ENCODE measurements at places on chromosomes 6 and 20.
A peak's percentile ranks its signal among the peaks of the same experiment; 100 is the strongest.

- DNase-seq = no peak
These were observed 335.3 kb upstream of the NRSN1 start for GRCh38 chr6:23790756-23791155.

GRCh38 chr6:26328265-26328844 is 36.6 kb upstream of the BTN3A2 start:
- DNase-seq = no peak

DNA sequence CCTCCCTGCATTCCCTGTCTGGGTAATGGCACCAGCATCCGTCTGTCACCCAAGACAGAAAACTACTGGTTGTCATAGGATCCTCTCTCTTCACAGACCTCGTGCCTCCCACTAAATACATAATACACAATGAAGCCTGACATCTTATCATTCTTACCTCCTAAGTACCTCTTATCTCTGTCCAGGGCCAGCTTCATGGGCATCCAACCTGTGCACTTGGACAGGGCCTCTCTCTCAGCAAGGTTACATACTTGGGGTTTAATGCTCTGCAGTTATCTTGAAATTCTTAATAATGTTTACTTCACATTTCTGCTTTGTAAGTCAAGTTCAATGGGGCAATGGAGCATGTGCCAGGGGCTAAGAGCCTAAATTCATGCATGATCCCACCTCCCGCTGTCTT is 30.8 kb upstream of the KLHL31 start:
- no peak for DNase-seq

- no peak for DNase-seq
These were observed 107.1 kb upstream of the BACH2 start for GRCh38 chr6:90403489-90404381.

GRCh38 chr20:1718604-1719384 is 61.2 kb upstream of the SIRPG start:
- no peak for DNase-seq

GRCh38 chr20:61123751-61124368 is 128.2 kb upstream of the CDH4 start:
- DNase-seq = no peak

DNA sequence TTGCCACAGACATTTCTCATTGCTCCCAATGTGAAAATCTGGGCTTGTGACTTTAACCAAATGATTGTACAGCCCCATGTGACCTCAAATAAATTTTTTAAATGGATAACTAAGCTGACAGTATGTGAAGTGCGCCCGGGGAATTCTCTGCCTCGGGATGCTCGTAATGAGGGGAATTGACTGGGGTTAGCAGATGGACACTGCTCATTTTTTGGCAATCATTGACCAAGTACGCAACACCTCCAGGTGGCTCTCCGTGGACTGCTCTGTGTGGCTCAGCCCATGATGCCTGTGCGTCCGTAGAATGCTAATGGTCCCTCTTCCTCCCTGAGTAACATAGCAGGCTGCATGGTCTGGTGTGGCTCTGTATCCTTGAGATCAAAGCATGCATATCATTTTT is 42.4 kb downstream of the FARS2 start:
- no peak for DNase-seq

GRCh38 chr6:39040080-39040673 is 8.4 kb upstream of the GLP1R start:
- DNase-seq = no peak

GRCh38 chr20:7505835-7506221 is 434.4 kb downstream of the HAO1 start:
- DNase-seq = no peak

DNA sequence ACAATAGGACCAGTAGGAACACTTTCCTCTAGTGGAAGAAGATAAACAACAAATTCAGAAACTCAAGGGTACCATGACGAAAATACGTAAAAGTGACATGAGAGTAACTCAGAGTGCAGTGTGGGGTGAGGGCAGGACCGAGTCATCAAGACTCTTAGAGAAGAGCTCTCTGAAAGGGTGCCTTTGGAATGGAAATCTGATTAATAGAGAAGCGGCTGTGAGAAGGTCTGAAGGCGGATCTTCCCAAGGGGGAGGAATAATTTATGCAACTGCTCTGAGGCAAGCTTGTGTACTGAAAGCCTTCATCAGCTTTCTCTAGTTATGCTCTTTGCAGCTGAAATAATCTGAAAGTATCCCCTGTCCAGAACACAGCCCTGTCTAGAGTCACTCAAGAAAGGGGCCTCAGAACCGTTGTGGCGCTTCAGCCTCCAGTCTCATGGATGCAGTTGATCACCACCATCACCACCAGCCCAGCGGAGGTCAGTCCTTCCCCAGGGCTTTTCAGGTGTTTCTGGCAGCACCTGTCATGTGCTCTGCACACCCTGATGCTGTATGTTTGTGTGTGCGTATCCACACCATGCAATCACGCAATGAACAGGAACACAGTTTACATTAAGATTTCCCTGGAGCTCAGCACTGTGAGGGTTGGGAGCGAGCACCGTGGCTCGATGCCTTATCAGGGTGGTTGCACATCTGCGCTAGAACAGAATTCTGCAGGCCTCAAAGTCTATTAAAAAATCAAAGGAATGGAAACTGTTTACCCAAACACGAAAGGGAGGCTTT is 396.5 kb downstream of the SMOC2 start:
- DNase-seq = no peak

- no peak for DNase-seq
These were observed 282.7 kb downstream of the EYA4 start for GRCh38 chr6:133523816-133524215.

DNA sequence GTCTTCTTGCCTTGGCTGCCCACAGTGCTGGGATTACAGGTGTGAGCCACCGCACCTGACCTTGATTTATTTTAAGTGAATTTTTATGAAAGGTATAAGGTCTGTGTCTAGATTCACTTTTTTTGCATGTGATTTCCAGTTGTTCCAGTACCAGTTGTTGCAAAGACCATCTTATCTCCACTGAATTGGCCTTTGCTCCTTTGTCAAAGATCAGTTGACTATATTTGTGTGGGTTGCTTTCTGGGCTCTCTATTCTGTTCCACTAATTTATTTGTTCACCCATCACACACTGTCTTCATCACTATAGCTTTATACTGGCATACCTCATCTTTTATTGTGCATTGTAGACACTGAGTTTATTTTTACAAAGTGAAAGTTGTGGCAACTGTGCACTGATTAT is 56.3 kb downstream of the ANKS1A start:
- no peak for DNase-seq

DNA sequence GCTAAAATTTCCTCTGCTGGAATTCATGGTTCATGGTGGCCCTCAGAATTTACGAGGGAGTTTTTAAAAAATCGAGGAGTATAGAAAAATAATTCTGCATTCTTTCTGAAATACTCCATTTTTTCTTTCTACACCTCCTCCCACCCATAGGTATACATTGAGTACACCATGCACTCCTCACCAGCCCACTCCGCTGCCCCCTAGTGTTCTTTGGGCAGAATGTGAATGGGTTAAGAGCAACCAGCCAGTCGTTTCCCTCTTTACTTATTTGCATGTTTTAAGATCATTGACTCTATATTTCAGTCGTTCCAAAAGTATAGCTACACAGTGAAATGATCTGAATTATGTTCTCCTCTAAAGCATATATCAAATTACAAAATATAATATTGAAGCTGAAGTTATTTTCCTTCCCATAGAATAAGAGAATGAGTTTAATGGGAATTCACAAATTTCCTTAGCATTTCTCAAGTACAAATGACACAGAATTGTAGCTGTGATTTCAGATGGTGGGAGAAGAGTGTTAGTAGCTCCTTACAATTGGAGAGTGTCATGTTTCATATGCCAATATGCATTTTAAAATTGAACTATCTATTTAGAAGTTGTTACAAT is 977.7 kb upstream of the SLC35B3 start:
- peak; percentile 6 for DNase-seq

DNA sequence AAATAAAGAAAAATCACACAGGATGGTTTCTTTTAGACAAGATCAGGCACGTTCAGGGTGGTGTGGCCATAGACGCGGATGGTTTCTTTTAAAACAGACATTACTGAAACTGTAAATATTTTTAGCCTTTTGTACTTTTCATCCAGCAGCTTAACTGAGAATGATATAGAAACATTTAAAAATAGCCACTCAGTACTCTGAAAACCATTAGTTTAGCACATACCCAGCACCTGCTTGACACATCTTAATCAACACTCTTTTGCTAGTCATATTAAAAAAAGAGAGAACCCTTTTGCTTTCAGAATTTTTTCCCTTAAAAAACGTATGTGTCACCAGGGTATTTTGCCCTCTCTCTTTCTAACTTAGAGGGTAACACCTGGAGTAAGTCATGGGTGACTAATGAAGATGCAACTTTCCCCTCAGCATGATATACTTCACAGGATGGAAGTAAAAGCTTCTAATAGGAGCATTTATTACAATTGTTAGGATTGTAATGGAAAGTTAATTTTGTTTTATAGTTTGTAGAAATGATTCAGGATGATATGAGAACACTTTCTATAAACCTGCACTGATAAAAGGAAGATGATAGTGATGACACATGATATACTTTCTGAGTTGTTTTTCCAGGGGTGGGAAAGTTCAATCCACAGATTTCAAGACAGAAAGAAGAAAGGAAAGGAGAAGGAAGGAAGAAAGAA is 45.2 kb downstream of the BACH2 start:
- DNase-seq = no peak

GRCh38 chr6:78909391-78909790 is 42.0 kb downstream of the IRAK1BP1 start:
- no peak for DNase-seq

GRCh38 chr6:13163161-13163944 is 165.0 kb downstream of the TBC1D7 start:
- DNase-seq = no peak

GRCh38 chr20:33291830-33292355 is 8.9 kb downstream of the BPIFB1 start:
- no peak for DNase-seq

DNA sequence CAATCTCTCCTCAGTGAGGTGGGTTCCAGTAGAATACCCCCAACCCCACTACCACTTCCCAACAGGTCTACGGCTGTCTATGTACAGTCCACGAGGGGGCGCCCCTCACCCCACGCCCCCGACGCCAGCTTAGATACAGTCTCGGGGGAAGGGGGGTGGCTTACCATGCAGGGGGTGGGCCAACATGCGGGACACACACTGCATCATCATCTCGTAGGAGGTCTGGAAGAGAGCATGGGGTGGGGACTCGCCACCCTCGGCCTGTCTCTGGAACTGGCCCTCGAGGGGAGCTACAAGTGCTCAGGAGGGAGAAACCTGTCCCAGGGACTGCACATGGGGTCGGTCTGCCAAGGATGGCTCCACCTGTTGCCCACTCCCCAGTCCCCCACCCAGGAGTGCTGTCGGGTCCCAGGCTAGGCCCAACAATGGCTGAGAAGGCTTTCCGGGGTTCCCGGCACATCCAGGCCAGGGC is 8.5 kb downstream of the MTCH1 start:
- DNase-seq = no peak

- no peak for DNase-seq
These were observed 25.9 kb upstream of the FOXQ1 start for GRCh38 chr6:1285956-1286355.

- DNase-seq = no peak
These were observed 90.2 kb downstream of the THBS2 start for GRCh38 chr6:169163411-169163901.

DNA sequence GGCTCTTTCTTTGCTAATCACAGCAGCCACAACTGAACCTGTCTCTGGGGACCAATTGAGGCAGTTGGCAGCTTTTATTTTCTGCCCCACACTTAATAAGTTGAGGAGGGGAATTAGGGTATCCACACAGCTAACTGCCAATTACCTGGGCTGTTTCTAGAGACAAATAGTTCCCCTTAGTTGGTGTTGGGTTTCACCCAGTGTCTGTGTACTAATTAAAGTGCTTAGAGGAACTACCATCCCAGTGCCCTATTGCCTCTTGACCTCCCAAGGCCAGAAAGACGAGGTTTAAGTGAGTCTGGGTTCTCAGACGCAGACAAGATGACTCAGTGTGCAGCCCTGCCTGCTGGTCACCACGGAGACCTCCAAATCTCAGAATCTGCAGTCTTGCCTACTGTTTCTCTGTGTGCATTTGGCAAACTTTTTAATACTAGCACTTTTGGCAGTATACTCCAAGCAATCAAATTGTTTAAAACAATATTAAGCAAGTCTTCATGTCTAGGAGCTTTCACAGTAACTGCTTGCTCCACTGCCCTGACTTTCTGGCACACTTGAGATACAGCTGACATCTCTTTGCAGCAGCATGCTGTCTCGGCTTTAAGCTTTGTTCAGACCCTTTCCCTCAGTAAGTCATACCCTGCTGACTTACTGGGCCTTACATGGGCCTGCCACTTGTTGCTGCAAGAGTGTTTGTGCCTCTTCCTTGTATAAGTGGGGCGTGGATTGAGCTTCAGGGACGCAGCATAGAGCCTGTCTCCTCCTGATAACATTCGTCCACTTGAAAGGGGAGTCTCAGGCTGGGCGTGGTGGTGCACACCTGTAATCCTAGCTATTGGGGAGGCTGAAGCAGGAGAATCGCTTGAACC is 31.9 kb downstream of the STK35 start:
- DNase-seq = no peak

DNA sequence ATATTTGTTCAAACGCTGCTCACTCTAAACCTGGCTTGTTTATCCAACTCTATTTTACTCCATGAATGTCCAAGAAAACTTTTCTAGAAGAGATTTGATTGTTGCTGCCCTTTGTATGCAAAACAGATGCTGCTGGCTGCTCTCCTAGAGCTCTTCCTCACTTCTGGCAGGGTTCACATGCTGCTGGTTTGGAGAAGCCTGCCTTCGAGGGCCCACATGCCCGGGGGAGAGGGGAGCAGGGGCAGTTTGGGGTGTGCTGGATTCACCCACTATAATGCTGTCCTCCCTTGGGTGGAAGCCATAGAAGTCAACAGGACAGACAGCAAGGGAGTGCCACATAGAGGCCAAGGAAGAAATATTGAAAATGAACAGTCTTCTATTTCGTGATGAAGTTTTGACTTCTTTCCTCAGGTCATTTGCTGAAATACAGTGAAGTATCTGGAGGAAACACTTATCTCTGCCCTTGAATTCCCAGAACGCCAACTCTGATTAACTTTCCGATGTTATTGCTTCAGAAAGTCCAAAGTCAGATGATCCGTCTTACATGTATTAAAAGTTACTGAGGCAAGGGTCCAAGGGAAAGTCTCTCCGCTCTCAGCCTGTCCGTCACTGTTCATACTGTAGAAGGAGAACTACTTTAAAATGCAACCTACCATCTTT is 32.4 kb downstream of the LY86 start:
- DNase-seq = no peak

GRCh38 chr20:25136643-25137559 is 55.0 kb upstream of the VSX1 start:
- no peak for DNase-seq

- no peak for DNase-seq
These were observed 19.2 kb downstream of the UTRN start for GRCh38 chr6:144304223-144304848.
